RPMI7951 (cell line): ENCODE measurements at places on chromosomes 3 and 15. TPM values are rescaled to one million over a fixed set of nuclear protein-coding genes. Genes with fewer than 3 reads are reported as not detected.
A peak's percentile ranks its signal among the peaks of the same experiment; 100 is the strongest.

Gene NPAP1
- not detected in 2 replicates for total RNA-seq

Gene FOXB1
- not detected in 2 replicates for total RNA-seq

Gene RASL12
- total RNA-seq = 0.39 and 0.48 TPM in 2 replicates

Gene DISP2
- 0.24 and 0.59 TPM in 2 replicates for total RNA-seq

Gene KIF23
- 134 and 151 TPM in 2 replicates for total RNA-seq

GRCh38 chr3:67854663-67855062, 200.3 kb upstream of the SUCLG2 start:
- no peak for DNase-seq

GRCh38 chr15:96272427-96272826, 58.1 kb upstream of the NR2F2 start:
- DNase-seq = no peak

DNA sequence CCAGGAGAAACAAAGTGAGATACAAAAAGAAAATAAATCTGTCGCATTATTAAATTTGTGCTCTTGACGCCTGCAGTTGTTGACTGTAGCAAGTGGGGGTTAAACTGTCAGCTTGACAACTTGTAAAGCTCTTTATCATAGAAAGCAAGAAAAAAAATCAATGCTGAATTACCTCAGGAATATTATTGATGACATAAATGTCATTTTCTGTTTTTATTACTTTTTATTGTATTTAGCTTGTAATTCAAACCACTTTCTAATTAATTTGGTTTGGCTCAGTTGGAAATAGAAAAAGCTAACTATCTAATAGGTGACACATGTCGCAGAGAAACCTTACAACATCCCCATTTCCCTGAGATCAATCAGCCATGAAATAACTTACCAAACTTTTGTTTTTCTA, 195.3 kb downstream of the CDIN1 start:
- DNase-seq = no peak

DNA sequence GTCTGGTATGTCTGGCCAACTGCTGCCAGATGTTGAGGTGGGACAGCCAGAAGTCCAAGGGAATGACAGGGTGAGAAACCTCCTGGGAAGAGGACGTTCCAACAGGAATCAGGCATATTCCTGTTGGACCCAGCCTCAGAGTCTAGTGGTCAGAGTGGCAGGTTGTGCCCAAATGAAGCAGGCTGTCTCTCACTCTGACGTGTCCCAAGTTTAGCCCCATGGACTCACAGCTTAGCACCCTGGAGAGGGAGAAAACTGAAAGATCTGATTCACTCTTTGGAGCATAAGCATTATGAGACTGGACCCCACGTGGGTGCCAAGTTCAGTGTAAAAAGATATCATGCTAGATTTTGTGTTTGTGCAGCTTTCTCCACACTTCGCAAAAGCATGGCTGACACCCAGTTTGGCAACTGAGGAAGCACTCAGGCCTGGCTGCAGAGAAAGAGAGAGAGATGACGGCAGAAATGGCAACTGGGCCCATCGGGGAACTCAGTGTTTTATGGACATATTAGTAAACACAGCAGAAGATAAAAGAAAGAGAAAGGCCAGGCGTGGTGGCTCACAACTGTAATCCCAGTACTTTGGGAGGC, 88.2 kb upstream of the LMCD1 start:
- no peak for DNase-seq

DNA sequence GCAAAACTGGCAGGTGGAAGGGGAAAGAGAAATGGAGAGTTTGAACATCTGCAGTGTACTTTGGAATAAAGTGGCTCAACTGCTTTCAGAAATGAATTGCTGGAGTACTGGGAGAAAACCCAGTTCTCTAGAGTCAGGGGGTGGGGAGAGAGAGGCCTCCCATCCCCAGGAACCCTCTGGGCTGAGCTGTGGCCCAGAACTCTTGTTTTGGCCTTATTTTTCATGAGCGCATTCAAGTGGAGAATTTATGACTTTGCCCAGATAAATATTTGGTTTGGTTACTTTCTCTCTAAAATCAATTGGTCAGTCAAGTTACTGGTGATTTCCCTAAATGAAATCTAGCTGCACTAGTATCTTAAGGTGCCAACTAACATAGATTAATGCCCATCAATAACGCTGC, 28.7 kb upstream of the HACD2 start:
- no peak for DNase-seq

DNA sequence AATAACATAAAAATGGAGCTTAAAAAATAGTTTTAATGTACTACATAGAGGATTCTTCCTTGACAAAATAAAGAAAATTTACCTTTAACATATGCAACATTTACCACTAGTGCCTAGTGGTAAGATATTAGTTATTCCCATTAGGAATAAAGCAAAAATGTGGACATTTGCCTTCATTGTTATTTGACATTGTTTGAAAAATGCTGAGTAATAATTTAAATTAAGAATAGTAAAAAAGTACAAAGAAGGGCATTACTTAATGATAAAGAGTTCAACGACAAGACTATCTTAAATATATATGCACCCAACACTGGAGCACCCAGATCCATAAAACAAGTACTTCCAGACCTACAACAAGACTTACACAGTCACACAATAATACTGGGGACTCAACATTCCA, 125.7 kb downstream of the POLR2M start:
- DNase-seq = no peak

DNA sequence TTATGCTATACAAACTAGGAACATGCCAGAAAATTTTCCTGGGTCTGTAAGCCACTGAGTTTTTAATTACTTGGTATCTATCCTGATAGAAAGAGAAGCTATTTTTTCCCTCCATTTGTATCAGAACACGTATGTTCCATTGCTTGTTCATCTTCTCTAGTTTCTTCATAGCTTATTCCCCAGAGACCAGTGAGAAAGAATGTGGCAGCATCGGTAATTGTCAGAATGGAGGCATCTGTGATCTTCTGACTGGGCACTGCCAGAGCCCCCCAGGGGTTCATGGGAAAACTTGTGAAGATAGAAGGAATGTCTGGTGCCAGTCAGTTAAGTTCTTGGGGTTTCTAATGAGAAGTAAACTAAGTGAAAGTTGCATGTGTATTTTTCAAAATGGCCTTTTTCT, 720.2 kb upstream of the GOLIM4 start:
- no peak for DNase-seq

DNA sequence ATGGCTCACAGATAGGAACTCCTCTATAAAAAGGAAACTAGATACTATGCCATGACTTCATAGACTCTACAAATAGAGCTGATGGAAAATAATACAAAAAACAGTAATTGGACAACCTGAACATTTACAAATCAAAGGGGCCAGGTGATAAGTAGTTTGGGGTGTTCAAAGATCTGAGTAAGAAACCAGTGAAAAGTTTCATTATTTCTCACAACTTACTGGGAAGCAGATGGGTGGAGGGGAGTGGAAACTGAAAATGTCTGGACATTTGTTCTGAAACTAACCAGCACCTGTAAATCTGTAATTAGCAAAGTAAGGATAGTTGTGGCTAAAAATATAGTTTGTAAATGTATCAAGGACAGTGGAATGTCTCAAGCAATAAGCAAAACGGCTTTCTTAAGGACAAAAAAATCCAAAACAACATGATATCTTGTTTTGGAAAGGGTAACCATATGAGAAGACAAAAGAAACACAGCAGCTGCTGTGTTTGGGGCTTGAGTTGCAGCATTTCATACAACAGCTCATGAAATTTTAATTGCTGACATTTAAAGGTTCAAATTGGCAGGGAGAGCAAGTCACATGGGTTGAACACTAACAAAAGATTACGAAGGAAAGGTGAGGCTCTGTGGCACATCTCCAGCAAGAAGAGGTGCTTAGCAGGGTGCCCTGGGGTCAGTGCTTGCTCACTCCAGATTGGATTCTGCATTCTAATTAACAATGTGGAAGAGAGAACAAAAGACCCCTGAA, 26.8 kb upstream of the THBS1 start:
- DNase-seq = no peak

- no peak for DNase-seq
Measured at GRCh38 chr3:17972959-17973906, 230.8 kb upstream of the TBC1D5 start.

DNA sequence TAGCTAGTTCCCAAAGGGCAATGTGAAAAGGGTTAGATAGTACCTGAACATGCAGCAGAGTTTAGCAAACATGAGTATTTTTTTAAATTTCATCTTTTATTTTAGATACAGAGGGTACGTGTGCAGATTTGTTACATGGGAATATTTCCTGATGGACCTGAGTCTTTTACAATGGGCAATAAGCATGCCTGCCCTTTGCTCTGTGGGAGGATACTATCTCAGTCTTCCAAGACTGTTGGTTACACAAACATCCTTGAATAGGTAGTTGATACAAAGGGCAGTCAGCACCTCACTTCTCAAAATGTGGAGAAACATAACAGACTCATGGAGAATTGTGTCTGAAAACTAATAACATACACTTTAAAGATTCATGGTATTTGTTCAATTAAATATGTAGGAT, 103.3 kb downstream of the GOLIM4 start:
- no peak for DNase-seq

- peak; percentile 72 for DNase-seq
Measured at GRCh38 chr3:49165771-49166751, at the start of gene CCDC71. Gene CCDC71, minus strand, starts transcription at chr3:49166331. Its CDS starts 2,123 bp downstream, at chr3:49164208.

DNA sequence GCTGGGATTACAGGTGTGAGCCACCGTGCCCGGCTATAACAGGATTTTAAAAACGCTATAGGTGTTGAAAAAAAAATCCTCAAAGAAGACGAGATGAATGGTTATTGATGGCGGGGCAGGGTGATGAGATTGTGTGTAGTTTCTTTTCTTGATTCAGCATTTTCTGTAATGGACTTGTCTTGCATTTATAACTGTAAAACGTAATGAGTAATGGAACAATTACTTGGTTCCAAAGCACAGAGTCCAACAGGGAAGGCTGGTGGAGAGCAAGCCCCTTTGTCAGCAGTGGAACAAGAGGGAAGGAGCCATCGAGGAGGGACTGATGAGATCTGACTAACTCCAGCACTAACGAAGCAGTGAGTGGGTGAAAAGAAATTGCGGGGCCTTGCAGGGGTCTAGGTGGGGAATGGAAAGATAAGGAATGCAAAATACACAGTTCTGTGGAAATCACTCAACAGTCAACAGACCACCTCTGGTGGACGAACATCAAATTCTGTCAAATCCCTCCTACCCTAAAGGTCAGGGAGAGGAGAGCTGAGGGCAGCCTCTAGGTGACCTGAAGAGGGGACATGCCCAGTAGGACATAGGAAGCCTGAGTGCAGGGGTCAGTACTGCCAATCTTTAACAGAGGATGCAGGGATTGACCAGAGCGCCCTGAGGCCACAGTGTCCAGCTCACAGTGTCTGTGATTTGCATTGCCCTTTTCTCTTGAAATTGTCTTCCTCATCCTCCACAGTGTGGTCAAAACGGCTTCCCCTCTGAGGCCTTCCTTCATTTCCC, 23.1 kb upstream of the CDCP1 start:
- DNase-seq = peak; percentile 14

DNA sequence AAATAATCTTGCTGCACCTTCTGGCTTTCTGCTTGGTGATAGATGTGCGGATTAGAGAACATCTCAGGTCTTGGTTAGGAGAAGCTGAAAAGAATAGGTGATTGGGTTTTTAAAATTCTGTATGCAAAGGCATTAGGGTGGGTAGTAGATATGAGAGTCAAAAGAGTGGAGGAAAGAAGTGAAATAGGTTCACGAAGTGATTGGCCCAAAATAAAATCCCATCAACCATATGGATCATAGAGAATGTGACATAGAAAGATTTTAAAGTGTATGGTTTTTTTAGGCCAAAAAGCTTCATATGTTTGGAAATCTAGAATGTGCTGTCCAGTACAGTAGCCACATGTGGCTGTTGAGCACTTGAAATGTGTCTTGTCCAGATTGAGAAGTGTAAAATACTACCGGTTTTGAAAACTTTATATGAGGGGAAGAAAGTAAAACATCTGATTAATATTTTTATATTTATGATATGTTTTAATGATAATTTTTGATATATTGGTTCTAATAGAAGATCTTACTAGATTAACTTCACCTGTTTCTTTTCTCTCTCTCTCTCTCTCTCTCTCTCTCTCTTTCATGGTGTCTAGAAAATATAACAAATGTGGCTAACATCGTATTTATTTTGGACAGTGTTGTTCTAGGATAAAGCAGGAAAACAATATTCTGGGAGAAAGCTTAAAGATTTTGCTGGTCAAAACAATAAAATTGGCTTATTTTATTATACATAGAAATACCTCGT, 2.9 kb downstream of the MBNL1 start:
- no peak for DNase-seq

- DNase-seq = peak; percentile 25
Measured at GRCh38 chr3:186722457-186722856, 5.3 kb downstream of the KNG1 start.

DNA sequence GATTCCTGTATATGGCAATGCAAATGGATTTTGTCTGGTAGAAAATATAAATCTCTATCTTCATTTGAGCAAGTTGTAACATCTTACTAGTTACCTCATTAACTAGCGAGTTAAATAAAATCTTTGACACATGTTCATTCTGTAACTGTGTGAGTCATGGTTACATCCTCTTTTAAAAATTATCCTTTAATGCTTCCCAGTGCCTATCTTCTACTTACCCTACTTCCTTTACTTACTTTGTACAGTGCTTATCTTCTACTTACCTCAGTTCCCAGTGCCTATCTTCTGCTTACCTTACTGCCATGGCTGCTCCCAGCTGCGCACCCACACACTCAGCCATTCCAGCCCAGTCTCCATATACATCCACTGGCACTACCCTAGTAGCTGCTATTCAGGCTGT, 71.9 kb upstream of the GOLGA8B start:
- DNase-seq = no peak
